ENCODE measurements at places on chromosomes 12 and 14.

GRCh38 chr14:95722525-95723190 lies 8.7 kb upstream of the TCL1A start:
- no peak for DNase-seq

- peak; percentile 81 for DNase-seq
Observed at GRCh38 chr14:95875831-95876760, 536 bp upstream of the TUNAR start.

DNA sequence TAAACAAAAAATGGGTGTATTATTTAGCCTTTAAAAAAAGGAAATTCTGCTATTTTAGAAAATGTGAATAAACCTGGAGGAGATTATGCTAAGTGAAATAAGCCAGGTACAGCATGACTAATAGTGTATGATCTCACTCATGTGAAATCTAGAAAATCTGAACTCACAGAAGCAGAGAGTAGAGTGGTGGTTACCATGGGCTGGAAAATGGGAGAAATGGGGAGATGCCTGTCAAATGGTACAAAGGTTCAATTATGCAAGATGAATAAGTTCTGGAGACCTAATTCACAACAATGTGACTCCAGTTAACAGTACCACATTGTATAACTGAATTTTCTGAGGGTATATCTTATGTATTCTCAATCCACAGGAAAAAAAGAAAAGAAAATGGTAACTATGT lies 17.4 kb upstream of the LEMD3 start:
- no peak for DNase-seq

- no peak for DNase-seq
Observed at GRCh38 chr14:34604995-34605394, 25.0 kb downstream of the SNX6 start.

- no peak for DNase-seq
Observed at GRCh38 chr12:114958538-114958937, 274.6 kb upstream of the TBX3 start.

- DNase-seq: no peak
Observed at GRCh38 chr14:20617138-20618003, 24.1 kb downstream of the OR6S1 start.

- DNase-seq: no peak
Observed at GRCh38 chr14:90603336-90603735, 206.5 kb downstream of the CALM1 start.

Measured in eye (tissue), 1 donor.